ENCODE measurements at places on chromosomes 2 and 18.

GRCh38 chr2:97745474-97746174 lies 32.2 kb downstream of the ZAP70 start:
- DNase-seq, result no peak

DNA sequence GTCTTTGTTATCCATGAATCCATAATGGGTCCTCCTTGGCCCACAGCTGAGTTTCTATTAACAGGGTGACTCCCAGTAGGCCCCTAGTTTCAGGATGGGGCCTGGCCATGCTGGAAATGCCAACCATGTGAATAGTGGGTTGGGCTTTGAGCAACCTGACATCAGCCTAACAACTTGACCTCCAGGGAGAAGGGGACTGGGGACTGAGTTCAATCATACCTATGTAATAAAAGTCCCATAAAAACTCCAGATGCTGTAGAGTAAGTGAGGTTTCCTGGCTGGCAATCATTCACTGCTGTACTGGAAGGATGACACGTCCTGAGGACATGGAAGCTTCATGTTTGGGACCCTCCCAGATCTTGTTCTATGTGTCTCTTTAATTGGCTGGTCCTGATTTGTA lies 7.9 kb downstream of the REV1 start:
- DNase-seq, result no peak

DNA sequence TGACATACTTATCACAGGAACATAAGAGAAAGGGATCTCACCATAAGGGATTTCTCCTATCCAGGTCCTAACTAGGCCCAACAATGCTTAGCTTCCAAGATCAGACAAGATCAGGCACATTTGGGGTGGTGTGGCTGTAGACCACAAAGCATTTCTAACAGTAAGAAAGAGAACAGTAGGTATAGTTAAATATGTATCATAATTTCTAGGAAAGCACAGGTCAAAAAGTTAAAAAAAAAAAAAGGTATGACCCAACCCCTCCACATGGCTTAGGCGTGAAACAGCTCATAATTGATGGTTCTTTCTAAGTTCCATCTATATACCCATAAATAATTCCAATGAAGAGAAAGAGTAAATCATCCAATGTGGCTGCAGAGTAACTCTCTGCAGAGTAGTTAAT lies 6.9 kb downstream of the PRKD3 start:
- no peak for DNase-seq

DNA sequence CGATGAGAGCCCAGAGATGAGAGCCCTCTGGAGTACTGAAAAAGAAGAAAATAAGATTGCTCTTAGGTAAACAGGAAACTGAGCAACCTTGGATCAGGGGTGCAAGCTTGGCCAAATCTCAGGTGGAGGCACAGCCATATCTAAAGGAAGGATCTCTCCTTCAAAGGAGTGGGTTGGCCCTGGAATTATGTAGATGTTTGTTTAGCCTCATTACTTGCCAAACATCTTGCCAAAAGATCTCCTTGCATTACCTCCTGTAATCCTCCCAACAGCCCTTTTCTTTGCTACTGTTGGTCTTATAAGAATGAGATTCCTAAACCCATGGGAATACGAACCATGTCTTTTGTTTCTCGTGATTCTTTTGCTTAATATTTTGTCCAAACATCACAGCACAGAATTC lies 332.6 kb upstream of the NCKAP5 start:
- DNase-seq, result no peak

DNA sequence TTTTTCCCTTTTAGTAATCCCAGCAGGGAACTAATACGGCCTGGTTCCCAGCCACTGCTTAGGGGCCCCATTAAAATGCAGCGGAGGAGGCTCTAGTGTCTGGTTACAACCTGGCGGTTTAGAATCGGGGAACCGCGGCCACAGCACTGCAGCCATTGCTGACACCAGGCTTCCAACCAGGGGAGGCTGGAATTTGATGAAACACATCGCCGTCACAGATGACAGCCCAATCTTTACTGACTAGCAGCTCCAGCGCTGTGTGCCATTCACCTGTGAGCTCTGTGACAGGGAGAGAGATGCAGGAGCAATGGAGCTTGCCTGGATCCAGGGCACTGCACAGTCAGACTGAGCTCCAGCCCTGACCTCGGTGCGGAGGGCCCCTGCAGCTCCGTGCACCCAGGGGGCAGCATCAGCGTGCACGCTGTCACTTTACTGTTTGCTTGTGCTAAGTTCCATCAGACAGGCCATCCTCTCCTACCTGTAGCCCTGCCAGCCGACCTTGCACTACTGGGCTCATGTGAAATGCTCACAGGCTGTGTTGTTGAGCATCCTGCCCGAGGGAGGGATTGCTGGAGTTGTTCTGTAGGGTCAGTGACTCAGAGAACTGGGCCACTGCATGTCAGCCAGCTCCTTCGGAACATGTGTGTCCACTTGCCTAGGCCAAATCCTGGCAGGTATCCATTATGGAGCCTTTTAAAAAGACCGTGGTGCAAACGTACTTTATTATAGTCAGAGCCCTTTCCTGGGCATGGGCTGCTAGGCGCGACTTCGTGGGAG lies 203.5 kb downstream of the SEPTIN10 start:
- DNase-seq, result no peak

DNA sequence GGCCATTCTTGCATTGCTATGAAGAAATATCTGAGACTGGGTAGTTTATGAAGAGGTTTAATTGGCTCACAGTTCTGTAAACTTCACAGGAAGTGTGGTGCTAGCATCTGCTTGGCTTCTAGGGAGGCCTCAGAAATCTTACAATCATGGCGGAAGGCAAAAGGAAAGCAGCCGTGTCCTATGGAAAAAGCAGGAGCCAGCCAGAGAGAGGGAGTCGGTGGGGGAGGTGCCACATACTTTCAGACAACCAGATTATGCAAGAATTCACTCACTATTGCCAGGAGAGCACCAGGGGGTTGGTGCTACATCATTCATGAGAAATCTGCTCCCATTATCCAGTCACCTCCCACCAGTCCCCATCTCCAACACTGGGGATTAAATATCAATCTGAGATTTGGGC lies 64.1 kb downstream of the CPS1 start:
- no peak for DNase-seq

DNA sequence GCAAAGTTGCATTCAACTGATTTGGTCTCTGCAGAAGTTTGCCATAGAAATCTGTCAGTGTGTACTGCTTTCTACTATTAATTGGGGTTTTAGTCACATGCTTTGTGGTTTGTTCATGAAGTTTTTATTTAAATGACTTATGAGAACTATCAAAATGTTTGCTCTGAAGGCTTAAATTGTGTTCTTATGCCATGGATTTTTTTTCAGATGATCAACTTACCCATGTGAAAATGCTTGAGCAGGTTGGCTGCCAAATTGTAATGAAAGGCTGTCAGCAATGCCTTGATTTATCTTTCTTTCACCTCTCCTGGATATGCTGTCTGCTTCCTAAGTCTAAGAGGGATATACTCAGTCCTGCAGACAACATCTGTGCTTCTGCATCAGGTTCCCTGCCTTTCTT lies 50.7 kb downstream of the FMNL2 start:
- peak; percentile 49 for DNase-seq

DNA sequence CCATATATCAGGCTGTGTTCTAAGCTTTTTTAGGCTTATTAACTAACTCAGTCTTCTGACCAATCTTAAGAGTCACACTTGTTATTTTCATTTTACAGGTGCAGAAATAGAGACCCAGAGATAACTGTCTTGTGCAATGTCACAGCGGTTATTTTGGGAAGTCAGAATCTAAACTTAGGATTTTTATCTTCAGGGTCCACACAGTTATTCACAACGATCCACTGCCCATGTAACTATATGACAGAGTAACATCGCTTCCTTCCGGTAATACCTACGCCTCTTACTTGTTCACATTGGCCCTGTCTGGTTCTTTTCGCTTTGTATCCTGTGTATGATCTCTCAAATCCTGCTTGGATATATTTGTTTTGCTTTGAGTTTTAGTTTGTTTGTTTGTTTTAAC lies 631.7 kb downstream of the LRP1B start:
- no peak for DNase-seq

- no peak for DNase-seq
Observed at GRCh38 chr2:6793913-6794312, 71.8 kb downstream of the CMPK2 start.

GRCh38 chr2:84424152-84424551 lies 34.9 kb downstream of the SUCLG1 start:
- DNase-seq, result no peak

DNA sequence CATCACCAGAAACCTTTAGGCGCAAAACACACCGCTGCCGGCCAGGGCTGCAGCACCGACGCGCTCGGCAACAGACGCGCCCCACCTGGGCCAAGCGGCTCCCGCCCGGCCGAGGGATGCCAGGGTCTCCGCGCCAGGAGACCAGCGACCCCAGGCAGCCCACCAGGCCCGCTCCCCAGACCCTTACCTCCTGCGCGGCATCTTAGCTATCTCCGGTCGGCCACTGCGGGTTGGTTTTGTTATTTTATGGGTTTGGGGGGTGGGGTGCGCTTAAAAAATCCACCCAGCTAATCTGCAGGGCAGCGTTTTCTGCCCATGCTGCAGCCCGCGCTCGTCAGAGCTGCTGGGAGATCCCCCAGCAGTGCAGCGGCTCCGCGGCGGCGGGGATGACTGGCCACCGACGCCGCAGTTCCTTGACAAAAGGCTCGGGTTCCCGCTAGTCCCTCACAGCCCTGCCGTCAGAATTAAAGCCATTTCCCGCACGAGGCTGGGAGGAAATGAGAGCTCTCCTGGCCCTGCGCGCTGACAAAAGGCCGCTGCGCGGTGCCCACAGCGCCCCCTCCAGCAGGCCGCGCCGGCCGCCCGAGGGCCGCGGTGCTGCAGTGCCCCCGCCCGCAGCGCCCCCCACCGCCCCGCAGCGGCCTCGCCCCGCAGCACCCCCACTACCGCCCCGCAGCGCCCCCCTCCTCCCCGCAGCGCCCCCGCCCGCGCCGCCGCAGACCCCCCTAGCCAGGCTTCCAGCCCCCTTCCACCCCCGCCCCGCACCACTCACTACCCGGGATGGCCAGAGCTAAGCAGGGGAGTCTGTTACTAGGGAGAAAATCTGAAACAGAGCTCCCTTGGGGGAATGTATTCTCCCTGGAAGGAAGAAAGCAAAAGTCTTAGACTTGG lies at the start of gene ADD2:
Gene ADD2 (minus strand): TSS at position 502 of the 891 bp plus-strand sequence. CDS start 61,792 bp downstream, outside the sequence.
- DNase-seq, result peak; percentile 33

DNA sequence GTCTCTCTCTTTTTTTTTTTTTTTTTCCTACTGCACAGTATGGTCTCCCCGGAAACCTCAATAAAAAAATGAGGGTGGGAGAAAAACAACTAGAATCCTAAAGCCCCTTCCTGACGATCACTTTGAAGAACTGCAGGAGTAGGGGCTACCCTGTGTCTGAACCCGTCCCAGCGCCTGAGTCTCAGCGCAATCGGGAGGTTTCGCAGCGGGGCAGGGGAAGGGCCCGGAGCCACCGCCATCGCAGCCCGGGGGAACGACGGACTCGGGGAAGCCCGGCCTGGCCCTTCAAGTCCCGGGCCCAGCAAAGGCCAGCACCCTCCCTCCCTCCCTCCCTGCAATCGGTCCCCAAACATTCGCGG lies 411 bp downstream of the NARS1 start:
- no peak for DNase-seq

DNA sequence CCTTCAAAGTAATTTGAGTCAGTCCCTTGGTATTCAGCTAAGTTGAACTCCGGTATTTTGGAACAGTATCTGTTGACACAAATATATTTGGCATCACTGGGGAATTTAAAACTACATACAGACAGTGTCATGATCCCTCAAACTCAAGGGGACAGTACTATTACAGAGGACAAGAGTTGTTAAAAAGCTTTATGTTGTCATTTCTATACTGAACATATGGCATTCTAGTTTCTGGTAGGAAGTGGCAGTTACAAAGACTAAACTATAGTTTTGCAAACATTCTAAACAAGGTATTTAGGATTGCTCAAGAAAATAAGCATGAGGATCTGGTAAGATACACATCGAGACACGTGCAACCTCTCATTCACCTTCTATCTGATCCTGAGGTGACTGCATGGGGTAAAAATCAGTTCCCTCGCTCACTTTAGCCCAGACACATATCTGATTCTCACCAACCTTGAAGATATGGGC lies 16.6 kb upstream of the CCNYL1 start:
- DNase-seq, result no peak

GRCh38 chr2:118032169-118033013 lies 18.5 kb upstream of the CCDC93 start:
- peak; percentile 27 for DNase-seq

DNA sequence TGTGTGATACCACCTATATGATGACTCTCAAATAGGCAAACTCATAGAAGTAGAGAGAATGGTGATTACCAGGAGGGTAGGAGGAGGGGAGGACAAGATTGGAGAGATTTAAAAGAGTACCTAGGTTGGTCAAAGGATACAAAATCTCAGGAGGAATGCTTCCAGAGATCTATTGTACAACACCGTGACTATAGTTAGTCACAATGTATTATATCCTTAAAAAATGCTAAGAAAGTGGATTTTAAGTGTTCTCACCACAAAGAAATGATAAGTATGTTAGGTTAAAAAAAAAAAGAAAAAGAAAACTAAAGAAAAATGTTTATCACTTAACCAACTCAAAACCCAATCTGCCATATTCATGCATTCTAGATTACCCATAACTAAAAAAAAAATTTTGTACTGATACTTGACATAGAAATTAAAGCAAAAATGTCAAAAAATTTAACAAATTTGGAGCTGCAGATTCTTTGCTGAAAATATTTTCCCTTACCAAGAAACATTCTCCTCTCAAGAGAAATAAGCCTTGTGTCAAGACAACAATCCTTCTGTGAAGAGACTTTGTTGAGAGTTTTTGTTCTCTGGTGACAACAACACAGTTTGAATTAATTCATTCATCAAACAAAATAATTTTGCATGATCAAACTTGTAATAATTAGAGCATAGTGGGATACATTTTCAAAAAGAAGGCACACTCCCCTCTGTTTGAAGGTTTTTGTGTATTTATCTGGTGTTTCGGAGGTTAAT lies 213.1 kb downstream of the DNER start:
- DNase-seq, result no peak

DNA sequence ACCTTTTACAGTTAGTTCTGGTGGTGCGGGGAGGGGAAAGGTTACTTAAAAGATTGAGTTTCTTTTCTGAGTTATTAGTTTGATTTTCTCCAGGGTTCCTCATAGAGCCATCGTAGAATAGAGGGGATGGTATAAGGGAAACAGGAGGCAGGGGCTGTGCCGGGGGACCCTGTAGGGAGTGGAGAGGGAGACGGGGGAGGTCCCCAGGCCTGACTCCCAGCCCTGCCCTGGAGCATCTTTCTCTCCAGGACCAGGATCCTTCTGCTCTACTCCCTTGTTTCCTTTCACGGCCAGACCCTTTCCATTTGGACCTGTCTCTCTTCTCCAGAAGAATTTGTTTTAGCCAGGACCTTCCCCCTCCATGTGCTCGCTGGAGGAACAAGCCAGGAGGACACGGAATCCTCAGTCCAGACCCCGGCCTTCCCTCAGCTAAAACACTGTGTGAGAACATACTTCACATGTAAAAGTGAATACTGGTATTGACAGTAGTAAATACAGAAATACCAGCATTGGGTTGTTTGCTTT lies 35.4 kb downstream of the DGKD start:
- no peak for DNase-seq

- no peak for DNase-seq
Observed at GRCh38 chr2:178767094-178768060, 39.8 kb downstream of the TTN start.
